ENCODE measurements at places on chromosomes 12 and 14. TPM values are rescaled to one million over a fixed set of nuclear protein-coding genes. Genes with fewer than 3 reads are reported as not detected.

GRCh38 chr12:43180242-43180641, 371.8 kb downstream of the ADAMTS20 start:
- DNase-seq: no peak

GRCh38 chr12:66087365-66087943, 43.1 kb downstream of the LLPH start:
- DNase-seq: peak; percentile 34

GRCh38 chr14:61258985-61259384, 22.2 kb downstream of the TMEM30B start:
- no peak for DNase-seq

GRCh38 chr12:108839890-108840230, 17.5 kb downstream of the SSH1 start:
- DNase-seq: no peak

GRCh38 chr12:93804392-93805179, 127.4 kb downstream of the CRADD start:
- no peak for DNase-seq

- DNase-seq: no peak
Measured at GRCh38 chr12:94089891-94090290, 58.5 kb upstream of the PLXNC1 start.

DNA sequence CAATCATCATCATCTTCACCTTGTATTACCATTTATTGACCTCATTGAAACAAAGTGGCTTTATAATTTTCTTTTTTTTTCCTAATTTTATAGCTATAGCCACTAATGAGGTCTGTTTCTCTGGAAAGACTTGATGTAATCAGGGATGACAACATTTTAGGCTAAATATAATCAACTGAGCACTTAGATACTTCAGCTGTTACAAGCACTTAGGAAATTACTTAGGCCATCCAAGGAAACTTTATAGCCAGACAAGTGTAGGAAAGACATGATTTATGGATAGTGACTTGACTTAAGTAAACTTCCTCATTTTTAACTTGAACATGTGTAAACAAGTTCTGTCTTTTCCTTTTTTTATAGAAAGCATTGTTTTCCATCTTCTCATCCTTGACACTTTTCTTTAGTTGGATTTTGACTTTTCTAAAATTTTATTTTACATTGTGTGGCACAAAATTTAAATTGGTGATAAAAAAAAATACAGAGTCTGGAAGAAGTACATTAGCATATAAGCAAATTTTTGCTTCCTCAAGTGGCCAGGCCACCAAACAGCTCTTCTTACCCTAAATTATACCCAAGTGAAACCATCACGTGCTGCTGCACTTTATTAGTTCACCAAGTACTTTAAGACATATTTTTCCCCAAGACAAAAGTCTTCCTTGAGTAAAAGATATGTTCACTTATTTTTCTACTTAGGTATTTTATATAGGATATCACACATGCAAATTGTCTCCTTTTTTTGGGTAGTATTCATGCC, 15.1 kb downstream of the CPNE8 start:
- DNase-seq: no peak

- peak; percentile 60 for DNase-seq
Measured at GRCh38 chr12:85836197-85837090, at the start of gene RASSF9. RASSF9 (minus strand) TSS chr12:85836409; CDS start chr12:85836201, 208 bp downstream.

DNA sequence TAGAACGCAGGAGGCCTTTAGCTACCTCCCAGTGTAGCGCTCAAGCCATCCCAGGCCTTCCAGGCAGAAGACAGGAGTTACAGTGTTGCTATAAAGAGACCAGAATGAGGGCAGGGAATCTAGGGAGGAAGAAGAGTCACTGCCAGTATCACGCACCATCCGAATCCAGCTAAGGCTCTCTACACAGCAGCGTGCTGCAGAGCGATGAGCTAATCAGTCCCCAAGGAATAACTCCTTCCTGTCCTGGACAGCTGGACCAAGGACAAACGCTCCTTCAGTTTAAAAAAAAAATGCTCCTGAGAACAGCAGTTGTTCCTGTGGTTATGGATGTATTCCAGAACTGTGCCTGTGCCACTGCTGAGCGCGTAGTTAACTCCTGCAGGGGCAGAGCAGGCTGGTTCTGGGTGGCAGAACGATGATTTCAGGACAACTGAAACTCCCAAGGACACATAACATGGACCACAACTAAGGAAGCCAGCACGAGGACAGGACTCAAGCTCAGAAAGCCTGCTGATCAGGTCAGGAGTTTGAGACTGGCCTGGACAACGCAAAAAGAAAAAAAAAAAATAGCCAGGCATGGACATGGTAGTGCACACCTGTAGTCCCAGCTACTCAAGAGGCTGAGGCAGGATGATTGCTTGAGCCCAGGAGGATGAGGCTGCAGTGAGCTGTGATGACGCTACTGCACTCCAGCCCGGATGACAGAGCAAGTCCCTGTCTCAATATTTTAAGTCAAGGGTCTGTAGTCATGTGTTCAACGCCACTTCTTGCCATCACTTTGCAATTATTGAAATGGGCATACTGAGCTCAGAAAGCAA, 2.6 kb downstream of the IFFO1 start:
- peak; percentile 88 for DNase-seq

DNA sequence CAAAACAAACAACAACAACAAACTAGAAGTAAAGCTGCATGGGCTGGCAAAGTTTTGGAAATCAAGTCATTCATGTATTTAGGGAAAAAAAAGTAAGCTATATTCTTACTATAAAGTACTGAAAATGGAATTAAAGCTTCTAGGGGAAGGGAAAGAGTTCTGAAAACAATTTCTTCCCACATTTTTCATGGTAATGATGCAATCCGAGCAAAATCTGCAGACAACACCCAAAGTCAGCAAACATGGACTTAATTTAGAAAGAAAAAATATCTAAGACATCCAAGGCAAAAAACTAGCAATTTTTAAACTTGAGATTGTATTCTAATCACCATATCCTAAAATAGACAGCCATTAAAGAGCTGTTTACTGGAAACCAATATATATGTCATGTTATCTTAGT, 86.3 kb downstream of the LRP6 start:
- DNase-seq: no peak

GRCh38 chr12:128191380-128191779, 75.6 kb upstream of the TMEM132C start:
- no peak for DNase-seq

DNA sequence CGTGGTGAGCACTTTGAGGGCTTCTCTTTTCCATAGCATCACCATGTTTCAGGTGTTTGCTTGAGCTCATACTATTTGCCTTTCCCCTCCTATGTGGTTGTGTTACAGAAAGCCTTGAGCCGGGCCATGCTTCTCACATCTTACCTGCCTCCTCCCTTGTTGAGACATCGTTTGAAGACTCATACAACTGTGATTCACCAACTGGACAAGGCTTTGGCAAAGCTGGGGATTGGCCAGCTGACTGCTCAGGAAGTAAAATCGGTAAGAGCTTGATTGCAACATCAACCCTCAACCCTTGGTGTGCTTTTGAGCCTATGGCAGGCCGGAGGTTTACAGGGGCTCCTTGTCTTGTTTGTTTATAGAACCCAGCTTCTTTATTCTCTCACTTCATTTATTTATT, 8.1 kb downstream of the LETMD1 start:
- DNase-seq: peak; percentile 80

DNA sequence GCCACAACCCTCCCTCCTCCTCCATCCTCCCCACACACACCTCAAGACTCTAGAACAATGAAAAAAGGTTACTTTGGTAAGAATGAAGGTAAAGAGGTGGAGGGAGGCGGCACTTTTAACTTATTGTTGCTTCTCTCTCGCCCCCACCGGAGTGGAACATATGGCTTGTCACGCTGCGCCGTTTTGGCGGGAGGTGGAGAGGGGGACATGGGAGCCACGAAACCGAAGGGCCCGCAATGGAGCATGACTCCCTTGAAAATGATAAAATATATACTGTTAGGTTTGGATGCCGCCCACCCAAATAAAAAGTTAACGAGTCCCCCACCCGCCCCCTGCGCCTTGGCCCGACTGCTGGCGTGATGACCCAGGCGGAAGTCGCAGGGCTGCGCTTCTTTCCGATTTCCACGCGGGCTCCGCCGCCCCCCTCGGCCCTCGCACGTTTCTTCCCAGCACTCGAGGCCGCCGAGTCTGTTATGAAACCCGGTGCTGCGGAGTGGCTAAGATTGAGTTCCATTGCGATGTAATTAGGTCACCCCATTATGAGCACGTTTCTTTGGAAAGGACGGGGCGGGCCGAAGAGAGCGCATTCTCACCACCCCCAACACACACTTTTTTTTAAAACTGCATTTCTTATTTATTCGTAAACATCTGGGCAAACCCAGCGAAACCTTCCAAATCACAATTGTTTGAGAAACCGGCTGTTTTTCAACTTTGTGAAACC, 1.4 kb upstream of the ZFP36L1 start:
- peak; percentile 90 for DNase-seq

DNA sequence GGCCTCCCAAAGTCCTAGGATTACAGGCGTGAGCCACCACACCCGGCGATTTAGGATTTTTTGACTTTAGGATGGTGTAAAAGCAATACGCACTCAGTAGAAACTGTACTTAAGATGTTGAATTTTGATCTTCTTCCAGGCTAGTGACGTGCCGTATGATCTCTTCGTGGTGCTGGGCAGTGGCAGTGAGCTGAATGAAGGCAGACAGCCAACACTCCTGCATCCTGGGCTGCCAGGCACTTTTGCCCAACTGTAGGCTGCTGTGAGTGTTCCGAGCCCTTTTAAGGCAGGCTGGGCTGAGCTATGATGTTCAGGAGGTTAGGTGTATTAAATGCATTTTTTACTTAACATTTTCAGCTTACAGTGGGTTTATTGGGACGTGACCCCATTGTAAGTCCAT, 21.3 kb downstream of the IL31 start:
- DNase-seq: no peak

GRCh38 chr12:113478351-113479011, 6.8 kb upstream of the LHX5 start:
- no peak for DNase-seq

- DNase-seq: peak; percentile 40
Measured at GRCh38 chr12:119804011-119804641, 73.0 kb downstream of the CIT start.

- DNase-seq: no peak
Measured at GRCh38 chr12:67709367-67709954, 60.9 kb downstream of the DYRK2 start.

- no peak for DNase-seq
Measured at GRCh38 chr14:83520837-83521236, 1987.2 kb upstream of the SEL1L start.

DNA sequence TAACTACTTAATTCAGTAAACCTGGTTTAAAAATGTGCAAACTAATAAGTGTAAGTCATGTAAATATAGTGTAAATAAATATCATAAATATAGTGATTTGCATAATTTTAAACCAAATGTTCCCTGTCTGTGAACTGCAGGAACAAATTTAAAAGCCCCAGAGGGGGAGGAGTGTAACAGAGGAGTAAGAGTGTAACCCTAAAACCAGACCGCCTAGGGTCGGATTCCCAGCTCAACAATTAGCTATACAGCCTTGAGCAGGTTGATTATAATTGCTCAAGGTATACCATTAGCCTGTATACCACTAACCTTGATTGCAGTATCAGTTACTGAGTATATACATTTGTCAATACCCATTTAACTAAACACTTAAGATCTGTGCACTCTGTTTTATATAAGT, 218.4 kb downstream of the ADAMTS20 start:
- no peak for DNase-seq

GRCh38 chr14:42307239-42307825, 700.7 kb downstream of the LRFN5 start:
- DNase-seq: no peak

DNA sequence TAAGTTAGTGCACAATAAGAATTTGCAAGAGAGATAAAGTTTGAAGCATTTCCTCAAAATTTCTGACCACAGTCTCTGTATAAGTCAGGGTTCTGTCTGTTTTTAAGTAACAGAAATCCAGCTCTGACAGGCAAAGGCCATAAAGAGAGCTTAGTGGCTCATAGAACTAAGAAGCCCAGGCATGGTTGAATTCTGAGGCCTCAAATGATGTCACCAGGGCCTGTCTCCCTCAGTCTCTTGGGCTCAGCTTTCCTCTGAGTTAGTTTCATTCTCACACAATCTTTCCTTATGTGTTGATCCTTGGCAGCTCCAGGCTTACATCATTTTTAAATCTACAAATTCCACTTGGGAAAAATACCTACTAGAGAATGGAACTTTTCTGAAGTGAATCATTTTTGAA, 173.4 kb upstream of the ATP2B1 start:
- no peak for DNase-seq

DNA sequence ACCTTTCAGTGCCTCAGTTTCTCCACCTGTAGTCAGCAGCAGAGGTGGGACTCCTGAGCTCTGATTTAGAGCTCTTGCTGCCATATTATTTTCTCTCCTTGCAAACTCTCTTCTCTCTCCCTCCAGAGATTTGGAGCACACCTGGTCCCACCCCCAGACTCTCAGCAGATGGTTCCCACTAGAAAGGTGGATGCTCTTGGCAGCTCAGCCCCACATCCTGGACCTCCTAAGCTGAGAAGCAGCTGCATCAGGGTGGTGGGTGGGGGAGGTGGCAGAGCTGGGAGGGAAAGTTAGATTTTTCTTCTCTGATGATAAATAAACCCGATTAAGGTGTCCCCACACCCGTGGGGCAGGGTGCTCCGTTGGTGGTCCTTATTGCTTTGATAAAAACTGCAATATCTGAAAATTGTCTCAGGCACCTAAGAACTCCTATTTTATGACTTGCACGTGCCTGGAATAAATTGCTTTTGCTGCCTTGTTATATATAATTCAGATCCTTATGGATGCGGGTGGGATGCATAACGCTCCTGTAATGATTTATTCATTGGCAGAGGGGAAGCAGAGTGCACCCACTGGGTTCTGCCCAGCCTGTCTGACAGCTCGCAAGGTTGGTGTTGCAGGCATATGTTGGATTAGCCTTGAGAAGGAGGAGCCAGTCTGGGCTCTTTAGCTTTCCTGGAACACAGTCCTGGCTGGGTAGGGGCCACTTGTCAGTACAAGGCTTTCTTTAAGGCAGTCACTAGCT, 214.2 kb downstream of the SUDS3 start:
- DNase-seq: no peak

DNA sequence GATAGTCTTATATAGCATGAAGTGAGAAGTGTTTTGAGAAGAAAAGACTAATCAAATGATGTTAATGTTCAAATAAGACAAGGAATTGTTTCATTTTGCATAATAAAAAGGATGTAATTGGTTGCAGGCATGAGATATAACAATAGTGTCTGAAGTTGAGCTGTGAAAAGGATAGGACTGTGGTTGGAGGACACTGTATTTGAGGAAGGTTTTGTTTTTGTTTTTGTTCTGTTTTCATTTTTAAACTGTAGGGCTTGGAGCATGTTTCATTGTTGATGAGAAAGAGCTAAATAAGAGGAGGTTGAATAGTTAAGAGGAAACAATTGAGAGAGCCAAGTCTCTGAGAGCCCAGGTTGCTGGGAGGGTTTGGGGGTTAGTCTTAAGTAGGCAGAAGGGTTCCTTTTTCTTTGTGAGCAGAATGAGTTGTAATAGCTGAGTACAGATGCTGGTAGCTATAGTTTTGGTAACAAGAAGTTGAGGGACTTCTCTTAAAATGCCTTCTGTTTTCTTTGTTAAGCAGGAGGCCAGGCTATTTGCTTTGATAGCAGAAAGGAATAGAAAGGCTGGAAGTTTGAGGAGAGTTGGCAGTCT, 58.4 kb downstream of the CCDC91 start:
- DNase-seq: no peak

The DACT1 gene
- total RNA-seq: 3.0 TPM

The RAB15 gene
- total RNA-seq: 0.51 TPM

The ACOT6 gene
- total RNA-seq: not detected

The ARID4A gene
- 6.7 TPM for total RNA-seq

The SIX6 gene
- total RNA-seq: 0.61 TPM

The ST8SIA1 gene
- total RNA-seq: 2.5 TPM

The EIF2S1 gene
- total RNA-seq: 164 TPM

The RERG gene
- 6.2 TPM for total RNA-seq

The NUAK1 gene
- 18.9 TPM for total RNA-seq

The TSPAN8 gene
- 117 TPM for total RNA-seq

The HCAR2 gene
- 0.18 TPM for total RNA-seq

The MOK gene
- total RNA-seq: 2.5 TPM

The CLEC1A gene
- 2.2 TPM for total RNA-seq

Data from gastrocnemius medialis (tissue), 4 donors.